ENCODE measurements at places on chromosomes 3 and 15.

GRCh38 chr15:100311154-100311625 is 30.6 kb downstream of the ADAMTS17 start:
- DNase-seq, result no peak

DNA sequence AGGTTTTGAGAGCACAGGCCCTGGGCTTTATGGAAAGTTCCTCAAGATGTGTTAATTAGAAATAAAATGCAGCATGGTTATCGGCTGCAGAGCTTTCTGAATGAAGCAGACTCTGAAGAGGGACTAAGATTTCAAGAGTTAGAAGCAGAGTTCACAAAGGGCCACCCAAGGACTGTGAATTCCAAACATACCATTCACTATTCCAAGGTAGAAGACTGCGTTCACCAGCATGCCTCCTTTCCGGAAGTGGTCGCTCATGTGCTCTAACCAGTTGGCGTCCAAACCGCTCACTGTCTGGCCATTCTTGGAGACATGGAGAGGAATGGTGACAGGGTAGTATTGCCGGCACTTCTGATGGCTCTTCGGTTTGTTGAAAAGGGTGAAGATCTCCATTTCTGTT is 104.9 kb downstream of the OXNAD1 start:
- DNase-seq, result no peak

DNA sequence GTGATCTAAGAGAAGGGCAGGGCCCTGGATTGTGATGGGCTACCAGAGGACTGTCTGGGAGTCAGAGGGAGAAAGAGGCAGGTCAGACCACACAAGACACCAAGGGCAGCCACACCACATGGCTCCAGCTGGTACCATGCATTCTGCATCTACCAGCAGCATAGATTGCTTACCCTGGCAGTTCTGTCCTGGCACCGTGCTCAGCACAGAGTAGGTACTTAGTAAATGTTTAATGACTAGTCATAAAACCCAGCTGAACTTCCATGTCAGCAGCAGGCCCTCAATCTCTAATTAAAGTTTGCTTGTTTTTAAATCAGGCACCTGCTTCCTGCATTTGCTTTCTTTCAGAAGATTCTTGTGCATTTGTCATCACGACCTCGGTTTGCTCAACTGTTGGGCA is 77.3 kb upstream of the ATP2B2 start:
- no peak for DNase-seq

DNA sequence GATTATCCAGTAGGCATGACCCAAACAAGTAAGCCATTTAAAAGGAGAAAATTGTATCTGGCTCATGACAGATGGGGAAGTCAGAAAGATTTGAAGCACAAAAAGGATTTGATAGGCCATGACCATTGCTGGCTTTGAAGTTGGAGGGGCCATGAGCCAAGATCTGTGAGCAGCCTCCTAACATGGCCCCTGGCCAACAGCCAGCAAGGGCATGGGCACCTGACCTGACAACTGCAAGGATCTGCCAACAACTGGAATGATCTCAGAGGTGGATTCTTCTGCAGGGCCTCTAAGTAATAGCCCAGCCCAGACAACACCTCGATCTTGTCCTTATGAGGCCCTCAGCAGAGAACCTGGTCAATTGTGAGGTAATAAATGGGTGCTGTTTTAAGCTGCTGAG is 93.0 kb downstream of the ARNT2 start:
- DNase-seq, result no peak

DNA sequence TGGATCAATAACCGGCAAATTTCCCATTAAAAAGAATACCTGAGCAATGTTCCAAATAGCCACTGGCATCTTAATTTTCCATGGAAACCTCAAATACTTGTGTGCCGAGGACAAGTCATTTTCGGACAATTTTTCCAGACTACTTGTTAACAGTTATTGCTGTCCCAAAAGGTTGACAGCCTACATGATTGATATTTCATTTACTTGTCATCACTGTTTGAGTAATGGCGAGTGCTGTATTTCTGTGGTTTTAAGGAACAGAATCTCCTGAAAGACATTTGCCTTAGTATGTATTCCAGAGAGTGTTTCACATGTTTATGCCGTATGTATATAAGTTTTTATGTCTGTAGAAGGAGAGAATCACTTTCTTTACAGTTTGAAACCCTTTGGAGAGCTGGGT is 36.7 kb downstream of the MAP2K5 start:
- no peak for DNase-seq

GRCh38 chr3:106184540-106185457 is 316.0 kb upstream of the CBLB start:
- DNase-seq, result no peak

DNA sequence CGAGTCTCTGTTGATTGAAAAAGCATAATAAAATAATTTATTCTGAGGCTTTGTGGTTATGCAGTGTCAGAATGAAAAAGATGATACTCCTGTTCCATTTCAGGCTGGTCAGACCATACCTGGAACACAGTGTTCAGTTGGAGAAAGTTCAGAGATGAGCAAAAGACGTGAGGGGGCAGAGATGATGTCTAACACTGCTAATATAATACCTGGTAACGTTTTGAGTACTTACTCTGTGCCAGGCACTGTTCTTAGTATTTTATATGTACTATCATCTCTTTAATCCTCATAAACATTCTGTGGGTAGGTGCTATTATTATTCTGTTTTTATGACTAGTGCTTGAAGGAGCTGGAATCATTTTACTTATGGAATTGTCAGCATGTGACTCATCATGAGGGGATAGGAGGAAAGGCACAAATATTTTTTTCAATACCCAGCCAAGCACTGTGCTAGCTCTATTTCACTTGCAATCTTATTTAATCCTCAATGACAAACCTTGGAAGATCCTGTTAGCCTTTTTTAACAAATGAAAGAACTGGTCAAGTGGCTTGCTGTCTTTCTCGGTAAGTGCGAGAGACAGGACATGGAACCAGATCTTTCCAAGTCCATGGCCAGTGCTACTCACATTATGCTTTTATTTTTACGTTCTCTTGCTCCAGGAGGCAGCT is 31.8 kb downstream of the IQGAP1 start:
- DNase-seq, result peak; percentile 77

- DNase-seq, result peak; percentile 53
Observed at GRCh38 chr3:69294014-69294766, 91.7 kb downstream of the FRMD4B start.

GRCh38 chr3:100043271-100043670 is 71.0 kb downstream of the FILIP1L start:
- no peak for DNase-seq

- DNase-seq, result no peak
Observed at GRCh38 chr15:58761010-58761388, 10.1 kb upstream of the MINDY2 start.

- DNase-seq, result no peak
Observed at GRCh38 chr3:14458434-14459275, 56.2 kb downstream of the SLC6A6 start.

DNA sequence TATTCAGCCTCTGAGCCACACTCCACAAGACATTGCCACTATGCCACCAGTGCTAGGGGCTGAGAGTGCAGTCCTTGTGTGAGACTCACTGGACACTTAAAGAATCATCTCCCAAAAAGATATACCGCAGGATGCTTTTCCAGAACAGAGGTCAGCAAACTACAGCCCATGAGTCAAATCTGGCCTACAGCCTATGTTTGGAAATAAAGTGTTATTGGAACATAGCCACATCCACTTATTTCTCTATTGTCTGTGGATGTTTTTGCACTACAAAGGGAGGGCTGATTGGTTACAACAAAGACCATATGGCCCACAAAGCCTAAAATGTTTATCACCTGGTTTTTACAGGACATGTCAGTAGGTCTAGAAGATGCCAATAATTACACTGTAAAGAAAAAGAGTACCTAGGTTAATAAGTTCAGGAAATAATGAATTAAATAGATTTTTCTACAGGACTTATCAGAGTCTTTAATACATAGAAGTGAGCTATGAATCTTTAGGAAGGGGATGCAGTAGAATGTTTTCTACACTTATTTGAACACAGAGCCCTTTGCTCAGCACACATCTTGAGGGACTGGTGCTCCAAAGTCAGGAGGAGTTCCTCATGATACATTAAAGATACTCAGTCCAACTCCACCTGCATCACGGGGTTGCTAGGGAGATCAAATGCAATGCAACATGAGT is 26.3 kb downstream of the SRGAP3 start:
- DNase-seq, result no peak

- no peak for DNase-seq
Observed at GRCh38 chr3:7640787-7641186, 779.9 kb downstream of the GRM7 start.

DNA sequence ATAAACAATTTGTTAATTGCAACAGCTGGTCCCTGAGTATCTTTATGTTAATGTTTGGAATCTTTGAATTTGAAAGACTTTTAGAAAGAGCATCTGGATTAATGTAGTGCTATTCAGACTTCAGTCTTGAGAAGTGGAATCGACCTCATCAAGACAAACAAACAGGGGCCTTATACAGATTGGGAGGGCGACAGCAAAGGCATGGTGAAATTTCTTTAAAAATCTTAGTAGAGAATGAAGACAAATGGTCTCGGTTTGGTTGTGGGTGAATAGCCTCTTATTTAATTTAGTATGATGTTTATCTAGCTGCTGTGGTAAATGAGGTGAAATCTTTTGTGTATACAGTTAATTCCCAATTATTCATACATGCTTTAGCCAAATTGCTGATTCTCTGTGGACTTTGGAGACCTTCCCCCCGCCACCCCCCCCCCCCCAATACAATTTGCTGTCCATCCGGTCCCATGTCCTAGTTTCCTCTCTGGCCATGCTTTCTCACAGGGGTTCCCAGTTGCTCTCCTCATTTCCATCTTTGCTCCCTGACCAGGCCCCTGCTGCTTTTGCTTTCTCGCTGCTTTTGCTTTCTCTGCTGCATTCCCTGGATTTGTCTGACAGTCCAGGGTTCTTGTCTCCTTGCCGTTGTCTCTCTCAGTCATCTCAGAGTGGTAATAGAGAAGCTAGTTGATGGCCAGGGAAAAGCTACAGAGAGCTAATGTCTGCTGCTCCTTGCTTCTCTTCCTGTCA is 135.3 kb downstream of the FNDC3B start:
- no peak for DNase-seq

DNA sequence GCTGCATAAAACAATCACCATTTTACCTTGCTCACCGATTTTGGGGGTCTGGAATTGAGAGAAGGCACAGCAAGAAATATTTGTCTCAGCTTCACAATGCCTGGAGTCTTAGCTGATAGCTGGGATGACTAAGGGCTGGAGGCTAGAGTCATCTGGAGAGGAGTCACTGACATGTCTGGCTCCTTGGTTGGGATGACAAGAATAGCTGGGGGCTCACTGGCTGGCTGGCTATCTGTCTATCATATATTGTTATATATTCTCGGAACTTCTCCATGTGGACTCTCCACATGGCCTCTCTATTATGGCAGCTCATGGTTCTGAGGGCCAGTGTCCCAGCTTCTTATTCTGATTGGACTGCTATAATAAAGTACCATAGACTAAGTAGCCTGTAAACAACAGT is 20.0 kb upstream of the TRIM71 start:
- DNase-seq, result no peak

DNA sequence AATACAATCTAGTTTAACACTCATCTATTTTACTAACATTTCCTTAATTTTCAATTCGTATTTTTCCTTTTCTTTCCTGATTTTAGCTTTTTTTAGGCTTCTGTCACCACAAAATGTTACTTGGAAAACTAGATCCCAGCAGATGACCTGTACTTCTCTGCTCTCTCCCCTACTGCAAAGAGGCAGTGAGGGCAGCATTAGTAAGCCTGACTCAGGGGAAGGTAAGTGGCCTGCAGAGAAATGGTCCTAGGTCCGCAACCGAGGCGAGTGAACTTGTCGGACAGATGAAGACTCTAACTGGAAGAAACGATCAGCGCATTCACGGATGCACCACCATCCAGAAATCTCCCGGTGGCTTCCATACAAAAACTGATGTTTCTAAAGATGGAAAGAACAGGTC is 20.4 kb downstream of the TMEM43 start:
- DNase-seq, result no peak

DNA sequence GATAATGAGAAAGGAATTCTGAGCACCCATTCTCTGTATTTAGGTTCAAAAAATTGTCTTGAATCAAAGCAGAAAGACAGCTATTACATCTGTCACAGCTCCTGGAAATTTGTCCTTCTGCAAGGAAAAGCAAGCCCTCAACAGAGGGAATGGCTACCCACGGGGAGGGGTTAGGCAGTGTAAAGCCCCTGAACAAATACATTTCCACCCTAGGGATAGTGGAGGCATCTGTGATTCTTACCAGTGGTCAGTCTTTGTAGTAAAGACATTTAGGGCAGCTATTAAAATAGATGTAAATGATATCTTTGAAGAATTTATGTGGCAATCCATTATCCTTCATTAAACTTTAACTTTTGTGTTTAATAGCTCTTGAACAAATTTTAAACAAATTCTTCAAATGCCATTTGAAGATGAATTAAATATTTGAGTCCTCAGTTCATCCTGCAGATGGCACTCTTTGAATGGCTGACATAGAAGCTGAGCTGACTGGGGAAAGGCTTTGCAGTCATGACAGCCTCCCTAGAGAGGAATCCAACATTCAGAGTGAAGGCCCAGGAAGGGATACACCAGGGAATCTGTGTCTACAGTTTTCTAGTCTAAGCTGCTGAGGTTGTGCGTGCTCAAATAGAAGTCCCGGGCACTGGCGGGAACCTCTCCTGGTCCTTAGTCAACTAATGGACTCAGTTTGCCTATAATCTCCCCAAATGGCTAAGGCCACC is 359.7 kb upstream of the ROPN1 start:
- DNase-seq, result peak; percentile 47

DNA sequence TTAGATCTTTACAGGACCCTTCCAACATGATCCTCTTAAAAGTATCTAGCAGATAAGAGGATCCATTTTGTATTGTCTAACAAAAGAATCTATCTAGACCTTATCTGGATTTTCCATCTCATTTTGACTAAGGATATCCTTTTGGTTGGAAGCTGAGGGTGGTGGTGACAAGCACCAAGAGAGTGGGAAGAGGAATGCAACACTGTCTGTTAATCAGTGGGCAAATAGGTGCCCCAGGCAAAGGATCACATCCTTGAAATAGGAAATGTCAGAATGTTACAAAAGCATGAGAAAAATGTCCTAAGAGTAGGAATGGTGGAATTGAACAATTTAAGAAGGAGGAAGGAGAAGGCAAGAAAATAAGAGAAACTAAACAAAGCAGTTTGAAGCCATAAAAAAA is 420.7 kb upstream of the CNTN3 start:
- DNase-seq, result no peak

- no peak for DNase-seq
Observed at GRCh38 chr15:62899090-62899493, 143.5 kb upstream of the TPM1 start.

Measured in AG04449 (cell line).